Pancreas (tissue), 10 donors: ENCODE measurements at places on chromosomes 6 and 20. TPM values are rescaled to one million over a fixed set of nuclear protein-coding genes. Genes with fewer than 3 reads are reported as not detected.

FAM83D gene
- polyA plus RNA-seq: 0.38 TPM

PACRG gene
- 7.1 TPM for polyA plus RNA-seq

DNA sequence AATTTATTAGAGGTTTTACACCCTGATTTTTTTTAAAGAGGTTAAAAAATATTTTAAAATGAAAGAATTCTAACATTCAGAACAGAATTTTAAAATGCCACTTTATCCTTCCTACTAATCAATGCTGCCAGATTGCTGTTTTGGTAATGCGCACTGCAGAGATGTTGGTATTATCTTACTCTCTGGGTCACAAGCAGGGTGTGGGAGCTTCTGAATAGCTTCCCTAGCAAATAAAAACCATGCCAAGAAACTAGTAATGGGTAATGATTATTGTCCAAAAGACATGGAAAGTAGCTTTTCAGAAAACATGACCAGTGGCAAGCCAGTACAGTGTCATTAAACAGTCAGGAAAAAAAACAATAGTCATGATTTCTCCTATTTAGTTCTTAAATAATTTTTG lies 205.4 kb downstream of the TPBG start:
- H3K27ac ChIP-seq: no peak overlapping the region
- H3K4me1 ChIP-seq: no peaks in the 10 kb centered on the region
- DNase-seq: no peak
- no peak overlapping the region for H3K4me3 ChIP-seq
- H3K36me3 ChIP-seq: no peaks in the 10 kb centered on the region

DNA sequence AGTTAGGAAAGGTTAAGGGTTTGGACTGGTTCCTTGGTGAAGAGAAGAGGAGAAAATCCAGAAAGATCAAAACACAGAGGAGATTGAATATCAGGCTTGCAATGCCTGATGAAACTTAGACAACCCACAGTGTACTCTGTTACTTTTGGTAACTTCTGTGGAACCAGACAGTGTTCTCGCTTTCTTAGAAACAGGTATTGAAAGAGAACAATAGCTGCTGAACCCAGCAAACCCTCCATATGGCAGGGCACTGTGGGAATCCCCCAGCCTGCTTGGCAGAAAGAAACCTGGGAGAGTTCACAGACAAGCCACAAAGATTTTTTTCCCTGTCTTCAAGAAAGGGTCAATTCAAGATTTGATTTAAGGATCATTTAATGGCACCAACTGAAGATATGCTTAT lies 342.8 kb downstream of the FOXA2 start:
- no peak overlapping the region for H3K4me3 ChIP-seq
- no peaks in the 10 kb centered on the region for H3K4me1 ChIP-seq
- no peaks in the 10 kb centered on the region for H3K36me3 ChIP-seq
- DNase-seq: no peak
- no peaks in the 10 kb centered on the region for H3K27me3 ChIP-seq
- H3K27ac ChIP-seq: no peak overlapping the region

DNA sequence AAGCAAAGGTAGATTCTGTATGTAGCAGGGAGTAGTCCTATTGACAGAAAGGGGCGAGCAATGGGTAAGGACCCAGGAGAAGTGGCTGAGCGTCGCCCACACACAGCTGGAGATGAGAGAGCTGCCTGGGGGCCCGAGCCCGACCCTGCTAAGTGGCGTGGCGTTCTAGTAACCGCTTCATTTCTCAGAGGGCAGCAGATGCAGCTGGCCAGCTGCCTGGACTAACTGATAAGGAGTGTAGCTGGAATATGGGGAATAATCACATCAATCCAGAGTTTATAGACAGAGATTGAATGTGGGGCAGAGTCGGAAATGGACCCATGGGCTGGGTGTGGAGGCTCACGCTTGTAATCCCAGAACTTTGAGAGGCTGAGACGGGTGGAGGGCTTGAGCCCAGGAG lies 64.4 kb downstream of the EZR start:
- H3K4me1 ChIP-seq: peaks cover 10% of the 10 kb centered on the region
- no peaks in the 10 kb centered on the region for H3K27me3 ChIP-seq
- no peaks in the 10 kb centered on the region for H3K36me3 ChIP-seq
- no peak overlapping the region for H3K27ac ChIP-seq

GRCh38 chr20:1509237-1509636 lies 18.0 kb upstream of the SIRPB2 start:
- H3K27me3 ChIP-seq: no peaks in the 10 kb centered on the region
- DNase-seq: no peak
- H3K4me1 ChIP-seq: no peaks in the 10 kb centered on the region
- no peak overlapping the region for H3K4me3 ChIP-seq
- no peaks in the 10 kb centered on the region for H3K36me3 ChIP-seq

DNA sequence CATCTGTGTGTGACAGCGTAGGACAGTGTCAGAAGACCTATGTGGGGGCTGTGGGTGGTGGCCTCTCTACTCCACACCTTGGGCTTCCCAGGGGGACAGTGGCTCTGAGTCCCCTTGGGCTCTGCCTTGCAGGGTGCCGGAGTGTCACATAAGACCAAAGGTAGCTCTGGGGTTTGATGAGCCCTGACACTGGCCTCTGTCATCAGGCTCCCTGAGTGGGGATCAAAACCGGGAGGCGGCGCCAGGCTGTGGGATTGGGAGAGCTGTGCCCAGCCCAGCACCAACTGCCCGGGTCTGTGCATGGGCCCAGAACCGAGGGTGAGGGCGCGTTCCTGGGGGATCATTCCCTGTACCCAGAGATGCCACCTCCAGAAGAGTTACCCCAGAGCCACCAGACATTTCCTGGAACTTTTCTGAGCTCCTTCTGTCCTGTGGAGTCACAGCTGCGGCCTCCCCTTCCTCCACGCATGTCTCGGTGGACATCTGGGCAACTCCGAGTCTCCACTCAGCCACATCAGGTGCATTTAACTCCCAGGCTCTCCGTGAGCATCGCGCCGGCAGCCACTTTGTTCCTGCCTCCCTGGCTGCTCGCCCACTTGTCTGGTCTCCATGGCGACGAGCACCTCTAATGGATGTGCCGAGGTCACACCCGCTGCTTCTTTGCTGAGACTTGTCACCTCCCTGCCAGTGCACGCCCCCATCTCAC lies 94.7 kb downstream of the TMEM242 start:
- H3K27ac ChIP-seq: no peak overlapping the region
- DNase-seq: no peak
- H3K4me1 ChIP-seq: no peaks in the 10 kb centered on the region
- no peak overlapping the region for H3K4me3 ChIP-seq
- H3K36me3 ChIP-seq: no peaks in the 10 kb centered on the region

DNA sequence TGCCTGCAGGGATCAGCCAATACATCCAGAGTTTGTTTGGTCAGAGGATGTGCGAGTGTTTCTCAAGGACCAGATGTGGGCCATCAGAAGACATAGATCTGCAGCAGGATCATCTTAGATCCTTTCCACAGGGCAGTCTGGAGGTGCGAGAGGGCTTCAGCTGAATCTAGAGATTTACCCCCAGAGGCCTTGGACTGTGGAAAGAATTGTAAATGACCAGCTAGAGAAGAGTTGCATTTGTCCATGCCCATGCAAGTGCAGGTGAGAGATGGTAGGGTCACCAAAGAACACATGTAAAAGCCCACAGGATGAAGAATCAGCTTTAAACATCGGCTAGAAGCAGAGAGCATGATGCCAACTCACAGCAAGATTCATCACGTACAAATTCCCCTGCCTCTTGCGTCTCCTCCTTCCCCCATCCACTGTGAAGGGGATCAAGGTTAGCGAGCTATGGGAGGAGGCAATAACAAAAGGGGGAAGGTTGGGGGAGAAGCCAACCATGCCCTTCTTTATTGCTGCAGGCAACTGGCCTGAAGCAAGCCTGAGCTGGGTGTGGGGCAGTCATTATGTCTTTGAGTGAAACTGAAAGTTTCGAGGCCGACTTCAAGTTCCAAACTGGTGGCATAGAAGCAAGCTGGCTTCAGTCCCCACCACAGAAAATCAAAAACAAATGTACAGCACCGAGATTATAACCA lies 83.5 kb downstream of the SCML4 start:
- no peaks in the 10 kb centered on the region for H3K36me3 ChIP-seq
- H3K4me3 ChIP-seq: no peak overlapping the region
- H3K4me1 ChIP-seq: no peaks in the 10 kb centered on the region
- H3K27ac ChIP-seq: no peak overlapping the region
- no peak for DNase-seq
